ENCODE measurements at places on chromosomes 6 and 20. TPM values are rescaled to one million over a fixed set of nuclear protein-coding genes. Genes with fewer than 3 reads are reported as not detected.

Gene NRN1
- polyA plus RNA-seq: 4.0 TPM

Gene DLK2
- polyA plus RNA-seq: 2.3 TPM

Gene HLA-DQB1
- 23.7 TPM for polyA plus RNA-seq

- peak; percentile 89 for DNase-seq
These were observed 2.0 kb downstream of the MAN1A1 start for GRCh38 chr6:119347466-119348095.

DNA sequence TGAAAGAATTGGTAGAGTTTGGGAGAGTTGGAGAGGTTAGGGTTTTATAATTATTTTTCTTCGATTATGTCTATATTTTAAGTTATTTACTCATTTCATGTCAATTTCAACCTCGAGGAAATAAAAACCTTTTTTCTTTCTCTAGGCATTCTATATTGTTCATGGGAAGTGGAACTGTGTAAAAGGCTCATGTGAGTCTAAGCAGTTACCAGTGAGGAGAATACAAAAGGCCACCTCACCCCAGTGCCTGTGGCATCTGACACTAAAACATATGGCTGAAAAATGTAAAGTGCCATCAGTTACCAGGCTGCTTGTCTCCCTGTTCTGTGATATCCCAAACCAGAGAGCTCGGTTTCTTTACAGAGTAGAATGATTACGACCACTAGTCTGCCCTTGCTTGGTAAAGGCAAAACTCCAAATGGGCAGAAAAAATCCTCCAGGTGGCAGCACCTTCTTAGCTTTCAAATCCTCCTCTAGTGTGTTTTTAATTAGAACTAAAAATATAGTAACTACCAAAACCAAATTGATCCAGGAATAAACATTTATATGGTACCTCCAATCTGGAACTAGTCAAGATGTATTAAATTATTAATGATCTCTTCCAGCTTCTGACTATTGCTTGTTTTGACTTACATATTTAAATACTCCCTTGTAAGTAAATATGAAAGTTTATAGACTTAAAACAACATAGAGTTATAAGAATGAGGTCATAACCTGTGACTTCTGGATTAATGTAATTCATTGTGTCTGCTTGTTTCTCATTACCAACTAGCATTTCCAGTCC lies 122.6 kb upstream of the MCHR2 start:
- DNase-seq: peak; percentile 24

DNA sequence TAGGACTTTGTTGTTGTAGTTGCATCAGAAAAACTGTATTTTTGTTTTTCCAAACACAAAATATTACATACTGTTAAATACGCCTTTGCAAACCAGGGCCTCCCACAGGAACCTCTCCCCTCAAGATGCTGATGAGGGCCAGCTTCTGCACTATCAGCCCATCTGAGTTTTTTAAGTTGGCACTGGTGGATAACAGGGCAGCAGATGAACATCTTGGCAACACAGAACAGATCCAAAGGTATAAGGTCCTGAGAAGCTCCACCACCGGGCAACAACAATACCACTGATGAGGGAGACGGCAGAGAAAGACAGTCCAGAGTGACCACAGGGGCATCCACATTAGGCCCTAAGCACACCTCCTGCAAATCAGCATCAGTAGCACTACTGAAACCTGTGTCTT lies 177.7 kb downstream of the DLL1 start:
- no peak for DNase-seq

GRCh38 chr6:161547617-161548016 lies 273.8 kb upstream of the AGPAT4 start:
- DNase-seq: no peak

GRCh38 chr6:34172961-34173775 lies 27.3 kb upstream of the GRM4 start:
- DNase-seq: no peak

DNA sequence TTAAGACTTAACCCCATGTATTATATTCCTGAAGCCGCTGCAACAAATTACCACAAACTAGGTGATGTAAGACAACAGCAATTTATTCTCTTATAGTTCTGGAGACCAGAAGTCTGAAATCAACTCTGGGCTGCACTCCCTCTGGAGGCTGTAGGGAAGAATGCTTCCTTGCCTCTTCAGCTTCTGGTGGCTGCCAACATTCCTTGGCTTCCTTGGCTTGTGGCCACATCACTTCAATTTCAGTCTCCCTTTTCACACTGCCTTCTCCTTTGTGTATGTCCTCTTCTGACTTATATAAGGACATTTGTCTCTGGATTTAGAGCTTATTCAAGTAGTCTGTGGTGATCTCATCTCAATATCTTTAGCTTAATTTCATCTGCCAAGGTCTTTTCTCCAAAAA lies 141.6 kb downstream of the DHX35 start:
- no peak for DNase-seq

- no peak for DNase-seq
These were observed 276.0 kb downstream of the TFAP2A start for GRCh38 chr6:10138917-10139316.
